ENCODE measurements at places on chromosomes 12 and 14.

DNA sequence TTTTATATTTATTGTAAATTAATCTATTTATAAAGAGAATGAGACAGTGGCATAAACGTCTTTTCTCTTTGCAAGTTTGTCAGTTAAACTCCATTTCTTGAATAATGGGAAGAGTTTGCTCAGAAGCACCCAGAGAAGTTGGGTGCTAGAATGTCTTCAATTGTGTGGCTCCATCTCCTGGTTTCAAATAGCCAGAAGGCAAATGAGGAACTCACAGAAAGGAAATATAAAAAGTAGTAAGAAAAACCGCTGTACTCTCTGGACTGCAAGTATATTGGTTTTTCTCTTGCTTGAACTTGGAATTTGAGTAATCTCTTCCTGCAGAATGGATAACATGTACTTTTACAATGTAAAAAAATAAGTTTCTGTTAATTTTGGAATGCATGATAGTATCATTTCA lies 217.5 kb downstream of the DPY19L2 start:
- no peak for DNase-seq

DNA sequence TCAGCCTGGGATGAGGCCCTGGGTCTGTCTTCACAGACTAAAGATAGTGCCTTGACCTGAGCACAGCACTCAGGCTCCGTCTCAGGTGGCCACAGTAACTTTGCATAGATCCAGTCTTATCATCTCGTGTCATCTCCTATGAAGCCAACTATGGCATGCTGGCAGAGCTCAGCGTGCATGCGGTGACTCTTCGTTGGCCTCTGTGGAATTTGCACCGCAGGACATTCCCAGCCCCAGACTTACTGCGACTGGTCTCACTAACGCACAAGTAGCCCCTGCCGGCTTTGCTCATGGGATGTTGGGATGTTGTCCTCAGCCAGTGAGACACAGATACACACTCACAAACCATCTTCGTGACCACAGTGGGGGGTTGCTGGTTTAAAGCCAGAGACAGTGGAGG lies 199.6 kb downstream of the CHST11 start:
- no peak for DNase-seq

- DNase-seq, result no peak
Observed at GRCh38 chr12:65685514-65685913, 138.8 kb upstream of the HMGA2 start.

DNA sequence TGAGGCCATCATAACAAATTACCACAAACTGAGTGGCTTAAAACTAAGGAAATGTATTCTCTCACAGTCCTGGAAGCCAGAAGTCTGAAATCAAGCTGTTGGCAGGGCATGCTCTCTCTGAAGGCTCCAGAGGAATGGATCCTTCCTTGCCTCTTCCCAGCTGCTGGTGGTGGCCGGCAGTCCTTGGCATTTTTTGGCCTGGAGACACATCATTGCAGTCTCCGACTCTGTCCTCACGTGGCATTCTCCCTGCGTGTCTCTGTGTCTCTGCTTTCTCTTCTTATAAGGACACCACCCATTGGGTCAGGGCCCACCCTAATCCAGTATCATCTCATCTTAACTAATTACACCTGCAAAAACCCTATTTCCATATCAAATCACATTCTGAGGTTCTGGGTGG lies 206.1 kb downstream of the SLC41A2 start:
- DNase-seq, result no peak

DNA sequence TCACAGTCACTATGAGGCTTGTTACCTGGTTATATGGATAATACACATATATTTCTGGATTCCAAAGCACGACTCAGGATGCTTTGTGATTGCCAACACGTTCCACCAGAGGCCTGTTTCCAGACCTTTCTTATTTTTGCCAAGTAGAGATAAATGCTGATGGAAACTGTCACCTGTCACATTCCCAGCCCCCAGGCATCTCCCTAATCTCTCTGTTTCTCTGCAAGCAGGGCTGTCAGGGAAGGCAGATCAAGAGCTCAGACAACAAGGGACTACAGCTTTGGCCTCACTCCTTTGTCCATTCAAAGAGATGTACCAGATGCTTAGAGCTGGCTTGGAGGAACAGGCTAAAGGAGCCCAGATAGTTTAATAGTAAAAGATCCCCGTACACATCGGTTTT lies 21.8 kb upstream of the DDHD1 start:
- no peak for DNase-seq

DNA sequence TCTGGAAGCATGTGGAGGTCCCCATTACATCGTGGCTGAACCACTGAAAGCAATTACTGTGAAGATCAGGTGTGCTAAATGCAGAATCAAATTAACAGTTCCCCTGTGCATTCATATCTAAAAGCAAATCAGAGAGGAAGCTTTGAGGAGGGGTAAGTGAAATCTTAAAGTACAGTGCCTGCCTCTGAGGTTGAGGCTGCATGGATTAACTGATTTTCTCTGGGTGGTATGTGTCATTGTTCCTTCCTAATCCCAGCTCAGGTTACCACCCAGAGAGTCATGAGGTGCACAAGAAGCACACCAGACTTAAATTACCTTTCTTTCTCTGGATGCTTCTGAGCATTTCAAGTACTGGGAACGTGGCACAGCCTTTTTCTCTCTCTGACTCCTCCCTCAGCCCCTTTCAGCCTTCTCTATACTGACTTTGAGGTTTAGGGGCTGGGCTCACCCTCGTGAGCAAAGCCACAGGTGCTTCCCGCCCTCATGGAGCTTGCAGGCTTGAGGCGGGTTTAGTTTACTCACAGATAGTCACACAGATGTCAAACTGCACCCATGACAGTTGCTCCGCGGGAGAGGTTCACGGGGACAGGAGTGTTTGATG lies 237.6 kb upstream of the CRY1 start:
- DNase-seq, result no peak

- no peak for DNase-seq
Observed at GRCh38 chr12:122250047-122250446, 16.2 kb downstream of the VPS33A start.

DNA sequence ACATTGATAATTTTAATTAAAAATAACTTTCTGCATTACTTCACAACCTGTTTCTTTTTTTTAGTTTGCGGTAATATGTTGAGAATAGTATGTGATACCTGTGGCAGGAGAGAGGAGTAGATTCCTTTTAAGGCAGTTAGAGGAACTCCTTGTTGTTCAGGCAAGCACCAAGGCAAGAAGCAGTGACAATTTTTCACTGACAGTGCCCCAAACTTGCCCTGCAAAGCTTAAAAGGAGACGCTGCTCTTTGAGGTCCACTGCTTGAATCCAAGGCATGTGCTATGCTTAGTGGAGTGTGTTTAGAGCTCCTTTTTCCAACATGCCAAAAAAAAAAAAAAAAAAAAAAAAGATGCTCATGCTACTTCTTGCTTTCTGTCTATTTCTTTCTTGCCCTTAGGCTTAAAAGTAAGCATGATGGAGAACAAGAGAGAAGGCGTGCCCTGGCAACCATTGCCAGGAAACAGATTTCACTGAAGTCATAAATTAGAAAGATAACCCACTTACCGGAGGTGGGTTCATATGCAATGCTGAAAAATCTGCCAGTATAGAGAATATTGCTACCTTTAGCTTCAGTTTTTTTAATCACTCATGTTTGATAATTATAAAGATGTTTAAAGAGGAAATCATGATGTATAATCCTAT lies 58.3 kb upstream of the DYRK2 start:
- DNase-seq, result no peak

- DNase-seq, result no peak
Observed at GRCh38 chr12:42284157-42284556, 41.7 kb downstream of the ZCRB1 start.

GRCh38 chr12:68378872-68379606 lies 46.9 kb upstream of the MDM1 start:
- DNase-seq, result no peak

DNA sequence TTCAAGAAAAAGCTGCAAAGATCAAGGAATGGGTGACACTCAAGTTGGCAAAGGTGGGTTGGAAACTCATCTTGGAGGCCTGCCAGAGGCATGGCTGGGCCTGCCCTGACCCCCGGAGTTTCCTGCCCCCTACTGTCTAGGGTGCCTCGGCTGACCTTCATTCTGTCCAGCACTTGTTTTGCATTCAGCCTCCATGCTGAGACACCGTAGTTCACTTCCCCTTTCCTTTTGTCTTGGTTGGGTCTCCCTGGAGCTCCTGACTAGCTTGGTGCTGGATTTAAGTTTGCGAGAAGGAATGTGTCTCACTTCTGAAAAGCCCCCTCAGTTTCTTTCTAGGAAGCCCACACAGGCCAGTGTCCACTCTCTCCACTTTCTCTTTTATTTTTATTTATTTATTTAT lies 26.5 kb downstream of the PLEKHH1 start:
- no peak for DNase-seq

GRCh38 chr12:2343681-2344080 lies 290.9 kb downstream of the CACNA1C start:
- DNase-seq, result no peak

- no peak for DNase-seq
Observed at GRCh38 chr14:65958664-65959562, 527.3 kb upstream of the CCDC196 start.

DNA sequence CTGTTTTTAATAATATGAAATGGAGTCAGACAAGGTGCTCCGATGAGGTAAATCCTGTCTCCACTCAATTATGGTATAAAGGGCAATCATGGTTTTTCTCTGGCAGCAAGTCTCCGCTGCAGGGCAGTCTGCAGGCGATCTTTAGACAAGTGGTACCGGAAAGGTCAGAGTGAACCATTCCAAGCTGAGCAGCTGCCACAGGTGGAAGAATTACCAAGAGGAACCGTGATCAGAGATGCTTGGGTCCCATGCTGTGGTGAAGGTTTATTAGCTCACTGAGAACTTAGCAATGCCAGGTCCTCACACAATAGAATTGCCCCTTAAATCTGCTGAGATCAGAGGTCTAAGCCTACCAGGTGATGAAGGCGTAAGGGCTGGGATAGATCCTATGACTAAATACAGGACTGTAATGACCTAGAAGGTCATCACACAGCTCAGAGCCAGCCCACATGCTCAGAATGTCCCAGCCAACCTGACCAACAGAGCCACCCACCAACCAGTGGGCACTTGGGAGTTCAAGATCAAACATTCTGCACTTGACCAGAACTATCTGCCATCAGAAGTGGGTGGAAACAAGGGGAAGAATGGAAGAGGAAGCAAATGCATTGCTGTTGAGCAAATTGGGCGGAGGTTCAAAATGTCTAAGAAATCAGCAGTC lies 175.2 kb upstream of the BCL2L14 start:
- no peak for DNase-seq

DNA sequence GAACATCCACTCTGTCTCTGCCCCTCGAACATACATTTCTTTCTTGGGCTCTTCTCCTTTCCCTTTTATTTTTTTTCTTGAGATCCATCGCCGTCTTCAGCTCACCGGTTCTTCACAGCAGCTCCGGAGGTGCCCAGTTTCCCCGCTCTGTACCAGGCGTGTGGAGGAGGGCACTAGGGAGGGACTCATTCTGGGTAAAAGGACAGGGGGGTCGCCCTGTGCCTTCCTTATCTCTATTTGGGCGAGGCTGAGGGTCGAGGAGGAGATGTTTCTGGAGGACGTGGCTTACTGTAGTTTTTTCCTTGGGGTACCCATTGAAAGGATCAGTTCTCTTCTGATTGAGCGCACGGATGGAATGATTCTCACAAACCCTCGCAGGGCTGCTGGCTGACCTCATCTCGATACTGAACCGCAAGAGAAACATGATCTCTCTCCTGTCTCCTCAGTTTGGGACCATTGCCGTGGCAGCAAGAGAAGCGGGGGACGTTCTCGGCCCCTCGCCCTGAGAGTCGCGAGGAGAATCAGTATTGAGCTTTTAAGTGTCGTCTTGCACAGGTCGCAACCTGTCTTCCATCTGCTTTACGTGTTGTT lies 386 bp downstream of the LIN52 start:
- no peak for DNase-seq

Data from activated T-helper 1 cell treated with Interleukin-2 at 50 U/mL for 16 hours (primary cell).